ENCODE measurements at places on chromosomes 11 and 22.
A peak's percentile ranks its signal among the peaks of the same experiment; 100 is the strongest.

GRCh38 chr11:126991596-126991995 lies 9.0 kb downstream of the KIRREL3 start:
- DNase-seq: no peak

GRCh38 chr22:19958083-19959042 lies 16.7 kb upstream of the TXNRD2 start:
- DNase-seq: no peak

GRCh38 chr11:1472180-1473005 lies 14.2 kb downstream of the MOB2 start:
- DNase-seq: no peak

DNA sequence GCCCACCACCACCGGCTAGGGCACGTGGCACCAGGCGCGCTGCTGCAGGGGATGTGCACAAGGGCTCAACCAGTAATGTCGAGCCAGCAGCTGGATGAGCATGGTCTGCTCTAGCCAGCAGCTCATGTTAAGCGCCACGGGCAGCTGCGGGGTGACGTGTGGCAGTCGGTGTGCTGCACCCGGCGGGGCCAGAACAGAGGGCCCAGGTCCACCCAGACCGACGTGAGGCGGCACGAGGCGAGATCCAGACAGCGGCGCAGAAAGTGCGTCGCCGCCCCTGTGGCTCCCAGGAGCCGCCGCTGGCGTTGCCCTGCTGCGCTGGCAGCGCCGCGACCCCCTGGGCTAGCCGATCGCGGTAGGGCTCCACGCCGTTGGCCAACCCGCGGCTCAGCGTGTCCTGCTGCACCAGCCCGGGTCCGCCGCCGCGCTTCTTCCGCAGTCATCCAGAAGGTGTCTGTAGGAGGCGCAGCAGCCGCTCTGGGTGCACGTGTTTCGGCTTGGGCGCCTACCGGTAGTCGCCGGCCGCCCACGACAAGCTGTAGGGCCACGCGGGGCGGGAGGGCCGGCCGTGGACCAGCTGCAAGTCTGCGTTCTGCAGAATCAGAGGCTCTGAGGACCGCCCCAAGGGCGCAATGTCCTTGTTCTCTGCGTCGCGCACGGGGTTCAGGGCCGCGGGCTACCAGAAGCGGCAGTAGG lies 4.6 kb upstream of the GALR3 start:
- peak; percentile 70 for DNase-seq

DNA sequence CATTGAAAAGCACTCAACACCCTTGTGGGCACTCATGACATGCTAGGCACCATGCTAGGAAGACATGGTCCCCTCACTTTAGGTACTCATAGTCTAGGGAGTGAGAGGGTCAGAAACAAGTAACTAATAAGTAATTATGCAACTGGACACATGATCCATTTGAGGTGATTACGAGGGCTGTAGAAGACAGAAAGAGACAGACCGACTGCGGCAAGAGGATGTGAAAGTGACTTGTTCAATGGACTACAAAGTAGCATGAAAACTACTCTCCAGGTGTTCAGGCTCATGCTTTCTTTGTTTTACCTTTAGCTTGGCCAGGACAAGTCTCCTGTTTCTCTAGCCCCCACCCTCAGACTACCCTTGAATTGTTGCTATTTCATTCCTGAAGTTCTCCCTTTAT lies 310.8 kb upstream of the SORL1-AS1 start:
- DNase-seq: no peak

- no peak for DNase-seq
Measured at GRCh38 chr11:114132944-114133394, 73.5 kb downstream of the ZBTB16 start.

DNA sequence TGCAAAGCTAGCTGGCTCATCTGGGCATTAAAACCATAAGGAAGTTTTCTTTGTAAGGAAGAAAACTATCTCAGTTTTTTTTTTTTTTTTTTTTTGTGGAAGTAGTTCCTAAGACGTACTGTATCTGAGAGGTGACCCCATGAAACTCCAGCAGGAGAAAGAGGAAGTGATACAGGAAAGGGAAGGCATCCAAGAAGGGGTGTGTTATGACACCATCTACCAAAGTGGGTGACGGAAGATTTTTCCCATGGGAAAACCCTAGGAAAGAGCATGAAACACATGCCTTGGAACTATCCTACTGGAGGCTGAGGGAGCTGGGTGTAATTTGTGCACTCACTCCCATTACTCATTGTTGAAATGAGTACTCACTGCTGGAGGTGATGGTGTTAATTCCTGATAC lies 63.8 kb upstream of the ARHGAP20 start:
- DNase-seq: no peak

- no peak for DNase-seq
Measured at GRCh38 chr22:22698263-22698750, 53.9 kb downstream of the GGTLC2 start.

- DNase-seq: peak; percentile 29
Measured at GRCh38 chr11:129280027-129280811, 88.1 kb upstream of the ARHGAP32 start.

- DNase-seq: no peak
Measured at GRCh38 chr11:8086001-8086479, 5.0 kb downstream of the TUB start.

DNA sequence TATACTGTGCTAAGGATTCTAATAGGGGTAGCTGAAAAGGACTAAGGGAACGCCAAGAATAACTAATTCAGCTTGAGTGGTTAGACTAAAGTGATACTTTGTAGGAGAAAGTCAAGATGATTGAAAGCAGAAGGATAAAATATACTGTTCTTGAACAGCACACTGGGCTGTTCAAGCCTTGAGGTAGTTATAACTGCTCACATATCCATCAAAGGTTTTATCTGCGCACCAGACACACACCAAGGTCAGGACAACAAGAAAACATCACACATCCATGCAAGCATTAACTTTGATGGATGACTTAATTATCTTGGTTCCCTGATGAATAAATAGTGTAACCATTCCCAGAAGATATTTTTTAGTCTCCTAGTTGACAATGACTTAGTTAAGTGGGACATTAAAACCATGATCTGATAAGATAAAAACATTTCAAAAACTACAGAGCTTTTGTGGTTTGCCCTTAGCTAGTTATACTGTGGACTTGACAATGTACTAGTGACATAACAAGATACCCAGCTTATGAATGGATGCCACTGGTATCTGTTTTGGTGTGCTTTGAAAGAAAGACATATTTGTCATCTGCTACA lies 728.9 kb downstream of the JRKL start:
- DNase-seq: no peak

DNA sequence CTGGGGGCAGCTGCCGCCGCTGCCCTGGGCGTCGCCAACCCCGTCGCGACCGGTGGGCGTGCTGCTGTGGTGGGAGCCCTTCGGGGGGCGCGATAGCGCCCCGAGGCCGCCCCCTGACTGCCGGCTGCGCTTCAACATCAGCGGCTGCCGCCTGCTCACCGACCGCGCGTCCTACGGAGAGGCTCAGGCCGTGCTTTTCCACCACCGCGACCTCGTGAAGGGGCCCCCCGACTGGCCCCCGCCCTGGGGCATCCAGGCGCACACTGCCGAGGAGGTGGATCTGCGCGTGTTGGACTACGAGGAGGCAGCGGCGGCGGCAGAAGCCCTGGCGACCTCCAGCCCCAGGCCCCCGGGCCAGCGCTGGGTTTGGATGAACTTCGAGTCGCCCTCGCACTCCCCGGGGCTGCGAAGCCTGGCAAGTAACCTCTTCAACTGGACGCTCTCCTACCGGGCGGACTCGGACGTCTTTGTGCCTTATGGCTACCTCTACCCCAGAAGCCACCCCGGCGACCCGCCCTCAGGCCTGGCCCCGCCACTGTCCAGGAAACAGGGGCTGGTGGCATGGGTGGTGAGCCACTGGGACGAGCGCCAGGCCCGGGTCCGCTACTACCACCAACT lies 1.0 kb downstream of the FUT4 start:
- DNase-seq: no peak

- no peak for DNase-seq
Measured at GRCh38 chr22:25888399-25889054, 146.5 kb downstream of the MYO18B start.

GRCh38 chr11:9616858-9617257 lies 43.4 kb downstream of the WEE1 start:
- DNase-seq: no peak

DNA sequence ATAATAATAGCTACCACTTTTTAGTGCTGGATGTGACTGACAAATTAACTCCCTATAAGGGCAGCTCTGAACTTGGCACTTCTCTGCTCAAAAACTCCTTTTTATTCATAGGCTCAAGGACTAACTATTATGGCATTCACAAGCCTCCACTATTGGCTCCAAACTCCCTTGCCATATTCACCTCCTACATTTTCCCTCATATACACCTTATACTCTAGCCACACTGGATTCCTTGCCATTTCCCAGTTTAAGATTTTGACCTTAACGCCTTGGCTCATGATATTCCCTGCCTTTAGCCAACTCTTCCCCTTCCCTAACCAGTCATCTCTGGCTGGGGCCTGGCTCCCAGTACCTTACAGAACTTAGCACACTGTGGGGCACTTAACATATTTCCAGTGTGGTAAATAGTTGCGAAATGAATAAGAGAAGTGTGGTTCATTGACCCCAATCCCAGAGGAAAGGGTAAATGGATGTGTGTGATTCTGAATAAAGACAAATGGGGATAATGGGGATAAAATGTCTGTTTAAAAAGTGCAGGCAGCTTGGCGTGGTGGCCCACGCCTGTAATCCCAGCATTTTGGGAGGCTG lies 40.0 kb upstream of the SORL1 start:
- no peak for DNase-seq

DNA sequence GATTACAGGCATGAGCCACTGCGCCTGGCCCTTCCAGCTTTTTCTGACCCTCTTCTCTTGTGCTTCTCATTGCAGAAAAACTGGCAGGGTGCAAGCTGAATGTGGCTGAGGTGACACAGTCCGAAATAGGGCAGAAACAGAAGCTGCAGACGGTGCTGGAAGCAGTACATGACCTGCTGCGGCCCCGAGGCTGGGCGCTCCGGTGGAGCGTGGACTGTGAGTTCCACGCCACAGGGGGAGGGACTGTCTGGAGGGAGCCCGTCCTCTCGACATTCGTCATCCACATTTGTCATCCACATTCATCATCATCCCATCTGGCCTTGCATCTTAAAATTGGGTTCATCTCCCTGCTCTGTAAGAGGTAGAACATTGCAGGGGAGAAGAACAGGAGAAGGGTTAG lies 49.3 kb upstream of the PARVG start:
- DNase-seq: no peak

GRCh38 chr22:48244388-48245195 lies 1482.1 kb downstream of the TBC1D22A start:
- no peak for DNase-seq

- no peak for DNase-seq
Measured at GRCh38 chr22:45102896-45103420, 60.8 kb upstream of the NUP50 start.

DNA sequence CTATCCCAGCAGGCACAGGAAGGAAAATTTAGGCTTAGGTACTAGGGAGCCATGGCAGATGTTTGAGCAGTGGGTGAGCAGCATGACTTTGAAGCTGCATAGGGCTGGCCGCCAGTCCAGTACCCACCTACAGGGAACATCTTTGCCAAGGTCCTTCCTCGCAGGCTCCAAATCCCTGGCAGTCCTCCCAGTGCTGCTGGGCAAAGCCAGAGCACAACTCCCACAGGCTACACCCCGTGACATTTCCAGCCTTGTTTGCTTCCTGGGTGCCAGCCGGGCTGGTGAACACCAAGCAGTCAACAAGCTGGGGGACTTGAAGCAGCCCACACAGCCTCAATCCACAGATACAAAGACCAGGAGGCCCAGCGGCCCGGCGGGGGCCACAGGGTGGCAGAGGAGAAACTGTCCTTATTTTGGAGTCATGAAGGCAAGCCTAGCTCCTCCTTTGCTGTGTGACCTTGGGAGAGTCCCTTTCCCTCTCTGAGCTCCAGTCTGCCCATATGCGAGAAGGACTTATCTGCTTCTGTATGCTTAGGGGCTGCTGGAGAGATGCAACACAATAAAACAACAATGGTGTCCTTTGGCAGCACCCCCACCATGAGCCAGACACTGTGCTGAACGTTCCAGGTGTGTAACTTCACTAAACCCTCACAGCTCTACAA lies 28.0 kb downstream of the TPST2 start:
- DNase-seq: no peak

- DNase-seq: peak; percentile 44
Measured at GRCh38 chr11:134592391-134592990, 180.4 kb upstream of the B3GAT1 start.

DNA sequence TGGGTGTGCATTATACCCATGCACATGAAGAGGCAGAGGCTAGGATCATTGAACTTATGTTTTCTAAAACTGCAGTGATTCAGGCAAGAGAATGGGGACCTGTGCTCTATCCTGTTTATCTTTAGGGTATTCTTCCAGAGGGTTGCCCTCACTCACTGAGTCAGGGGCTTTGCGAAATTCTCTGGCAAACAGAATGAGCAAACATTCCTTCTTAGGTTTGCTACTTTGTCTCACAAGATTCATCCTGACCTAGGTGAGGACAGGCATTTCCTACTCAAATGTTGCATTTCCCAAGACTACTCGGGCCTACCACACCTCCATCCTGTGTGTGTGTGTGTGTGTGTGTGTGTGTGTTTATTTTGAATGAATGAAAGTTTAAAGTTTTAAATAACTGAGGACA lies 2.7 kb upstream of the EIF3M start:
- no peak for DNase-seq

DNA sequence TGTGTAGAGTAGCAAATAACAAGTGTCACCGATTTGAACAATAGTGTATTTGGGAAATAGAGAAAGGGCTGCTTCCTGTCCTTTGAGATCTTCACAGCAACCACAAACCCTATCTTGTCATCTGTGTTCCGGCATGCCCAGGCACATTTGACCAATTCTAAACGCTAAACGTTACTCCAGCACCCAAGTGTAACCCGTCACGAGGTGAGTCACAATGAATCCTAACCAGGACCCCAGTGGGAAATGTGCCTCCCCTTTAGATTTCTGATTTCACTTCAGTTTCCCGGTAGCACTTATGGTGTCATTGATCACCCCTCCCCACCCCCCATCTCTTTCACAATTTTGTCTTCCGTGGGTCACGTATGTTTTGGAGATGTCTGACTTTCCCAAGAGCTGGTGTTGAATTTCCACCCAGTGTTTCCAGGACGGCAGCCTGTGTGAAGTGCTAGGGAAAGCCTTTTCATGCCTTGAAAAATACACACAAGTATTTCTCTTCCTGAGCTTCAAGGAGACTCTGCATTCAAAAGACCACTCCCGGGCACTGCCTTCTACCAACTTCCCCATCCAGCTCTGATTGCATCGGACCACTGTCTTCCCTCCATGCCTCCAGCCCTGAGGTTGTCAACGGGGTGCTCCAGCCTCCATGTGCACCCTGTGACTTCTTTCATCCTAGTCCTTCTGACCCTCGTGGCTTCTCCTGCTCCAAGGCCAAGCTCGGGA lies 10.5 kb upstream of the C11orf24 start:
- no peak for DNase-seq

- DNase-seq: peak; percentile 97
Measured at GRCh38 chr22:17084554-17085276, at the start of gene IL17RA. IL17RA (plus strand) TSS chr22:17085000; CDS start chr22:17085092, 92 bp downstream.

DNA sequence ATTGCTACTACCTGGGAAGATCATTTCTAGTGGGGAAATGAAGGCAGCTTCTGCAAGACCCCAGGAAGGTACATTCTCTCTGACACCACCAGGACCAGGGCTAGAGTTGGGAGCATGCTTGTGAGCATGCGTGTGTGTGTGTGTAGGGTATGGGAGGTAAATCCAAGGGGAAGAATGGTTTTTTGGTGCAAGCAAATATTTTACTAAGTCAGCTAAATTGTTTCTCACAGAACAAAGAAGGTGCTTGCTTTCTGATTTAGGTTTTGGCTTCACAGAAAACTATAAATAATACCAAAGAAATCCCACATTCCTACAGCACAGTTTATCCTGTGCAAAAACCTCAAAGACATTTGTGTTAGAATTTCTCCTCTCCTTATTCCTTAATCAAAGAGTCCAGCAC lies 344.0 kb upstream of the CCDC90B start:
- DNase-seq: no peak

GRCh38 chr11:77086521-77087472 lies 15.8 kb upstream of the OMP start:
- no peak for DNase-seq
